ENCODE measurements at places on chromosomes 11 and 22.

DNA sequence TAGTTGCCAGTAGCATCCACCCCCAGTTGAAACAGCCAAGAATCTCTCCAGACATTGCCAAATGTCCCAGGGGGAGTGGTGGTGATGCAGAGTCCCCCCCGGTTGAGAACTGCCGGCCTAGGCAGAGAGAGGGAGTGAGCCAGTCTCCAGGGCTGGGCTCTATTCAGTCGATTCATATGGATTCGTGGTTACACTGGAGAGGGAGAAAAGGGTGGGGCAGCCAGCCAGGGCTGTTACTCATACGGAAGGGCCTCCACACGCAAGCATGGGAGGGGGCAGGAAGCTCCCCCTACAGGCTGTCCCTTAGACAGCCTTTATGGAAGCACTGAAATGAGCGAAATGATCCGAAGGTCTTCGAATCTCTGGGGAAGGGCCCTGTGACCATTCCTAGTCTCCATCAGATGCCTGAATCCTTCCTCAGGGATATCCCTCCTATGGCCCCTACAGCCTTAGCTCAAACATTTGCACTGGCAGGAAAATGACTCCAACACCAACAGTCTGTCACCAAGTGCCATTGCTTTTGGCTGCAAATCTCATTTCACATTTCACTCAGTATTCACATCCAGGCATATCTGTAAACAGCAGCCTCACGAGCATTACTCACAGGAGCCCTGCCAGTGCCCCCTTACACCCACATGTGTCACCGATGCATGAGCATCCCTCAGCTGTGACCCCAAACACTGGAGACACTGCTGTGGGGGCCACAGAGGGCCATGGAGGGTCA, 18.4 kb upstream of the TLCD5 start:
- peak; percentile 50 for DNase-seq

- no peak for DNase-seq
Measured at GRCh38 chr11:71566081-71566620, 788 bp downstream of the KRTAP5-10 start.

DNA sequence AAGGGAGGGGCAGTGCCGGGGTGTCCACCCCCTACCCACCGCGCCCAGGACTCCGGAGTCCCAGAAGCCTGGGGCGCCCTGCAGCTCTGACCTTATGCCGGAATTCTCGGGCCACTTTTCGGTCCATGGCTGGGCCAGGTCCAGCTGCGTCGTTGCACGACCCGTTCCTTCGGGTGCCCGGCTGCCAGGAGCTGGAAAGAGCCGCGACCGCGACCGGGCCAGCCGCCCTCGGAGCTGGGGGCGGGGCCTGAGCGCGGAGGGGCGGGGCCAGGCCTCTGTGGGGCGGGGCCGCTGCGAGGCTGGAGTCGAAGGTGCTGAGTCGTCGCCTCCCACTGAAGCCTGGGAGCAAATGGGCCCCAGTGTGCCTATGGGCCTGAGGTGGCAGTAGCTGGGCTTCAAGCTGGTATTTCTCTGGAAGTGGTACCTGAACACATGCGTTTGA, at the start of gene USH1C:
TSS of gene USH1C (minus strand) at position 236 of the 442 bp plus-strand sequence. CDS start at position 127, 109 bp downstream.
- DNase-seq, result no peak

GRCh38 chr11:74466916-74467885, at the start of gene KCNE3:
KCNE3 (minus strand) TSS chr11:74467549; CDS start chr11:74457563, 9,986 bp downstream.
- peak; percentile 60 for DNase-seq

DNA sequence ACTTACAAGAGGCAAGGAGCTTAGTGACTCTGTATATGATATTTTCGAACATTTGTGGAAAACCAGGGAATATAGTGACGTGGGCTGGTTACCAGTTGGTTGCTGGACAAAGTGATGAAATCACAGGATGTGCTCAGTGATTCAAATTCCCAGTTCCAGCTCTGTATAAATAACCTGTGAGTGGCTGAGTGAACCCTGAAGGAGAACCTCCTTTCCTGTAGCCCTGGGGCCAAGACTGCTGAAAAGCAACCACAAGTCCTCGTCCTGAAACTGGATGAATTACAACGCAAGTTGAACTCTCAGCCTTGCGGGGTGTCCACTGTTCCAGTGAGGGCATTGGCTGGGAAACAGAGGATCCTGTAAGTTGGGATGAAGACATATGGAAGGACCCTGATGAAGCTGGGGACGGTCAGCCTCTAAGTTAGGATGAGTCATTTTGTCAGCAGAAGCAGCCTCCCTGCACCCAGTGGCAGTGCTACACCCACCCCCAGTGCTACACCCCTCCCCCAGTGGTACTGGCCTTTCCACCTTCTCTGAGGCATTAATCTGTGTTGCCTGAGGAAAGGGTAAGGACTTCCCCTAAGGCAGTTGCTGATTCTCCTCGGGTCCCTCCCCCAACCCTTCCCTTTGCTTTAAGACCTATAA, 22.0 kb upstream of the CD81 start:
- DNase-seq, result no peak

GRCh38 chr11:8684600-8685290, 2.2 kb downstream of the RPL27A start:
- no peak for DNase-seq

DNA sequence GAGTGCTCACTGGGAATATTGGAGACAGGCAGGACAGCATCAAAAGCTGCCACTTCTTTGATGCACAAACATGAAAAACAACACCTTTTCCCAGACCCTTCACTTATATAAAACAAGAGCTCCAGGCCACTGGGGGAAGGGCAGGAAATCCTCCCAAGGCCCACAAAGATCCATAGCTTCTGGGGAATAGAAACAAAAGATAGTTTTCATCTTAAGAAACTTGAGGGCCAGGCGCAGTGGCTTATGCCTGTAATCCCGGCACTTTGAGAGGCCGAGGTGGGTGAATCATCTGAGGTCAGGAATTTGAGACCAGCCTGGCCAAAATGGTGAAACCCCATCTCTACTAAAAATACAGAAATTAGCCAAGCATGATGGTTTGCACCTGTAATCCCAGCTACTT, 15.3 kb downstream of the RTL6 start:
- no peak for DNase-seq

DNA sequence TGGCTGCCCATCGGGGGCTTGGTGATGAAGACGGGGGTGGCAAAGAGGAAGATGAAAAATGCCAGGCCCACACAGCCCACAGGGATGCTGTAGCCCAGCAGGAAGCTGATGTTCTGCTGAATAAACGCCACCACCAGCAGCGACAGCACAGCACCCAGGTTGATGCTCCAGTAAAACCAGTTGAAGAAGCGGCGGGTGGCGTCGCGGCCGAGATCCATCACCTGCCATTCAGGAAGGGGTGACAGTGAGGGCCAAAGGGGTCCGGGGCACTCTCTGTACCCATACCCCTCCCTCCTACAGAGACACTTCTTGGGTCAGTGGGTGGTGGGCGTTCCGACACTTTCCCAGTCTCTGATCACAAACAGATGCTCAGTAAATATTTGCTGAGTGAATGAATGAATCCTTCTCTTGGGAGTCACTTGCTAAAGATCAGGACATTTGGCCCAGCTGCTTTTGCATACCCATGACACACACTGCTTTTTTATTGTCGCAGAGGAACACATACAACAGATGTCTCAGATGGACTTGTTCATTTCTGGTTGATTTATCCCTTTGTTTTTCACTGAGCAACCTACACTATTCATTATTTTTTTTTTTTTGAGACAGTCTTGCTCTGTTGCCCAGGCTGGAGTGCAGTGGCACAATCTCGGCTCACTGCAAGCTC, 5.2 kb downstream of the SLC15A3 start:
- DNase-seq, result no peak

DNA sequence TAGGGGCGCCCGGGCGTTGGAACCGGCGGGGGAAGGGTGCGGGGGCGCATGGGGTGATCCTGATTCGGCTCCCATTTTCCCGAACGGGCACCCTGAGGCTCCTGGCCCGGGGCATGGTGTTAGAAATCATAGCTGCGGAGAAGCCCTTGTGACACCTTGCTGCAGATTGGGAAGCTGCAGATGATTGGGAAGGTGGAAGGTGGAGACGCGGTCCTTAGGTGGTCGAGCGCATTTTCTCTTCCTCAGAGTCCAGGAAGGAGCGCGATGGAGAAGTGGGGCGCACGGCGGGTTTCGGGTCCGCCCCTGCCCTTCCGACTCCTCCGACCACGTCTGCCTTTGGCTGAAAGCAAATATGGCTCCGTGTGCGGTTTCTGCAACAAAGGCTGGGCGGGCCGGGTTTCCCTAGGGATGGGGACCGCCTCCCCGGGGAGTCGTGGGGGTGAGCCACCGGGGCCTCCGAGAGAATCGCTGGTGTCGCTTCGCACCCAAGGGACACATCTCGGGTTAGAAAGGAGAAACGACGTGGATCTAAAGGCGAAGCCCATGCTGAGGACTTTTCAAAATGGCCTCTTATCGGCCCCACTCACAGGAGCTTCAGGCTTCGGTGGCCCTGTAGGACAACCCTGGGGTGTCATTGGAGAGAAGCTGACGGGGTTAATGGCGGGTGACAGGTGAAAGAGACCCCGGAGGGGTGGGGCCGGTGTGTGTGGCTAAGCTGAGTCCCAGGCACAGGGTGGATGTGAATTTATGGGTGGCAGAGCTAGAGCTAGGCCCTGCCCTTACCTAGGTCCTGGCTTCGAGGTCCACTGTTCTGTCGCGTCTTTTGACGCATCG, 707 bp upstream of the FTH1 start:
- DNase-seq, result peak; percentile 63

GRCh38 chr11:32050264-32050663, 40.6 kb upstream of the RCN1 start:
- DNase-seq, result no peak

DNA sequence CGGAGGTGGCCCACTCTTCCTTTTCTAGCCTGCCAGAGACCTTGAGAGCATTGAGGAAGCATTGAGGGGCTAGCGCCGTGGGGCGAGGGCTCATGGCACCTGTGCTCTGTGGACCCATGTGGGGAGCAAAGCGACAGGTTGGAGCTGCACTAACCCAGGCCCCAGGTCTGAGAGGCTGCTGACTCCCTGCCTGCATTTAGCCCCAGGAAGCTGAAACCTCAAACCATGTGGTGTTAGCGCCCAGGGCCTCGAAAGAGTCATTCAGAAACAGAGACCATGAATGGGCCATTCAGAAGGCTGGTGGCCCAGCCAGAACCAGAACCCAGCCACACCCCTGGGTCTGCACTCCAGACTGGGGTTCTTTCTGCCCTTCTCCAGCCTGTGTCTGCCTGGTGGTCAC, 88.6 kb downstream of the BCR start:
- DNase-seq, result no peak

- no peak for DNase-seq
Measured at GRCh38 chr11:5700421-5701054, 10.9 kb downstream of the TRIM22 start.

- peak; percentile 75 for DNase-seq
Measured at GRCh38 chr11:128692753-128693415, 988 bp upstream of the FLI1 start.

DNA sequence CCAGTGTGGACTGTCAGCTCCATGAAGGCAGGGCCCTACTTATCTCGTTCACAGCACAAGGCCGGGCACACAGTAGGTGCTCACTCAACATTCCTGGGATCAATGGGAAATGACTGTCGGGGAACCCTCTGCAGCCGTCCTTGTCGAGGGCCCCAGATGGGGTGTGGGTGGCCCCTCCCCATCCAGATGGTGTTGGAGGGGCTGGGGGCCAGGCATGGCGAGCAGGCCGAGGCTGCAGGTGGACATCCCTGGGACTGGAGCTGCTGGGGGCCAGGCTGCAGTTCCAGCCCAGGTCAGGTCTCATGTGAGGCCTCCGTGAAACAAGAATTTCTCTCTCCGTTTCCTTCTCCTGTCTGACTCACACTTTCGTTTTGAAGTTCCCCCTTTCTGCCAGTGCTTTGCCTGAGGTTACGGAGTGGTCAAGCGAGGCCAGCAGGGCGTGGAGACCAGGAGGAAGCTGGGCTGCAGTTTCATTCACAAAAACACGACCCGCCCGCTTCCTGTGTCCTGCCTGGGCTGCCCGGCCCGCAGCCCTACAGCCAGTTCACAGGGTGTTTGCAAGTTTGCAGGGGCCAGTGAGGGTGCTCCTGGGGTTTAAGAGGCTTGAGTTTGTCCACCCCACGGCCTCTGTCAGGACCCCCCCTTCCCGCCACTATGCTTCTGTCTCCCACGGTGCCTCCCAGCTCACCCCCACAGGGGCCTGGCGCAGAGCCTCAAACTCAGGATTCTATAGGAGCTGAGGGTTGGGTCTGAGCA, 4.5 kb downstream of the MYEOV start:
- DNase-seq, result peak; percentile 71

DNA sequence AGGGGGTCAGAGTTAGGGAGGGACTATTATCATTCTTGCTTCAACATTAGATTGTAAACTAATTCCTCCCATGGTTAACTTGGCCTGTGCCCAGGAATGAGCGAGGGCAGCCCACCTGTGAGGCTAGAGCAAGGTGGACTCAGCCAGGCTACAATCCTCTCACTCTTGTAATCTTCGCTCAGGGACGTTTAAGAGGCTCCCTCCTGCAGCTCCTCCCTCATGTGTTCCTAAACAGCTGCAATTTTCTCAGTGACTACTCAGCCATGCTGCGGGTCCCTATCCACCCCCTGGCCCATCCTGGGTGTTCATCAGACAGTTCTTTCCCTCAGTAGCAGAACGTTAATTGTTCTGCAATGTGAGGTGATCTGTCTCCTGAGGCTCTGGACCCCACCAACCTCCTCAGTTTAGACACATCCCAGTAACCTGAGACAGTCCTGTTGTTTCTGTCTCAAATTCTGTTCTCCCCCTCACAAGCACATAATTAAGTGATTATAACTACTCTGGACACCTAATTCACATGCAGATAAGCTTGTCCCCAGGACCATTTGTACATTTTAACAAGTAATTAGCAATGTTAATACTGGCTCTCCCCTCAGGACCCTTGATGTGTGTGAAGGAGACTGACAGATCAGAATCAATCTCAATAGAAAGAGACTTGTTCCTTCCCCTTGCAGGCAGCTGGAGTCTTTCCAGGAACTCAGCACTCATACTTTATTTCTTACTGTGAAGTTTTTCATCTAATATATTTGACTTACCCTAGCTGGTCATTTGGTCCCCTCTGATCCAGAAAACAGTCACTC, 337.2 kb upstream of the B3GAT1 start:
- DNase-seq, result no peak

GRCh38 chr22:21902296-21903087, 35.0 kb upstream of the MAPK1 start:
- DNase-seq, result no peak

DNA sequence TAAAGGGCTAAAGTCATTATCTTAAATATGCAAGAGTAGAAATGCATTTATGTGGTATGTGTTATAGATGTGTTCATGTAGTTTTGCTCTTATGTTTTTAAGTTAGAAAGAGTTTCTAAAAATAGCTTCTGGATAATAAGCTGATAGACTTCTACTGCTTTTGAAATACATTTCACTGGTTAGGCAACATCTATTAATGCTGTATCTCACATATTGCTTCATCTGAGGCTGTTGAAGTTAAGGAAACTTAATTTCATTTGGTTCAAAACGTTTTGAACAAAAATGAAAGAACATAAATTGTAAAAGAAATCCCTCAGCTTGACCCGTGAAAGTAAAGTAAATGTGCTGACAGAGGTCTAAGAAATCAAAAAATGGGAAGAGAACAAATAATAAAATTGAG, 164.0 kb upstream of the CTSC start:
- no peak for DNase-seq

- DNase-seq, result no peak
Measured at GRCh38 chr22:45216133-45217003, 24.3 kb downstream of the KIAA0930 start.

GRCh38 chr22:27853424-27853823, 51.9 kb upstream of the MN1 start:
- no peak for DNase-seq

GRCh38 chr11:74316772-74317505, 5.5 kb upstream of the P4HA3 start:
- DNase-seq, result no peak
